ENCODE measurements at places on chromosomes 12 and 14.
A peak's percentile ranks its signal among the peaks of the same experiment; 100 is the strongest.

DNA sequence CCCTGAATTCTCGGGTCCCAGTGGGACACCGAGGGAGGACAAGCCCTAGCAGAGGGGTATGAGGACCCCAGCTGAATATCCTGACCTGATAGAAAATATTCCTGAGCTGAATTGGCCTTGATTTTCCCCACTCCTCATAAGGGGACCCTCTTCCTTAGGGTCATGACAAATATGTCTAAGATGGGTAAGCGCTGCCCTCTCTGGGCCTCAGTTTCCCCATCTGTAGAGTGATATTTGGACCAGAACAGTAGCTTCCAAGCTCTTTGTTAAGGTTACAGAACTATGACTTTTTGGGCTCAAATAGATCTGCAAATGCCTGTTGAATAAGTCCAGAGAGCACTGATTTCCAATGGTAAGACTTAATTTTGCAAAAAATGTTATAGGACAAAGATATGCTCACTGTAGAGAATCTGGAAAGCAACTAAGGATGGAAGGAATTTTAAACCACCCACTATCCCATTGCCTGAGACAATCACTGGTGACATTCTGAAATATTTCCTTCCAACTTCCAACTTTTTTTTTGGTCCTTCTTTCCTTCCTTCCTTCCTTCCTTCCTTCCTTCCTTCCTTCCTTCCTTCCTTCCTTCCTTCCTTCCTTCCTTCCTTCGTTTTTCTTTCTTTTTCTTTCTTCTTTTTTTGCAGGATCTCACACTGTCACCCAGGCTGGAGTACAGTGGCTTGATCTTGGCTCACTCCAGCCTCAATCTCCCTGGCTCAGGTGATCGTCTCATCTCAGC is 32.0 kb downstream of the MYL2 start:
- DNase-seq: no peak

- DNase-seq: peak; percentile 6
Observed at GRCh38 chr12:81141217-81141616, 63.3 kb downstream of the ACSS3 start.

DNA sequence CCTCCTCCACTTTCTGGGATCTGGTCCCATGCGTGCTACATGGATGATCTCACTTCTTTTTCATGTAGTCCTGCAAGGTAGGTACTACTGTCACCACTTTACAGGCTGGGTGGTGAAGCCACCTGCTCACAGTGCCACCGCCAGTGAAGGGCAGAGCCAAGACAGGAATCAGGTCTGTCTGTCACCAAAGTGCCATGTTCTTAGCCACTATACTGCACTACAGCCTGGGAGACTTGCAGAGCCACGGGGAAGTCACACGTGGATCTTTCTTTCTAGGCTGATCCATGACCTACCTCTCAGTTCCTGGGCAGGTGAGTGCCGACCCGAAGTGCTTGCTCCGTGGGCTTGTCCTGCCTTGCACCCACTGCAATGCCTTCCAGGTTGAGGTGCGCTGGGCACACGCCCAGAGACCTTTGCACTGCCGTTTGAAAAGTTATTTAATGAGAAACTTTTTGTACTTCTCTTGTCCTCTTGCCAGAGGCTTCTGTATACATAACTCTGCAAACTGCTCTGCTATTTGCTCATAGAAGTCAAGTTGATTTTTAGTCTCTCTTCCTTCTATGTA is 19.7 kb upstream of the CLMN start:
- no peak for DNase-seq

DNA sequence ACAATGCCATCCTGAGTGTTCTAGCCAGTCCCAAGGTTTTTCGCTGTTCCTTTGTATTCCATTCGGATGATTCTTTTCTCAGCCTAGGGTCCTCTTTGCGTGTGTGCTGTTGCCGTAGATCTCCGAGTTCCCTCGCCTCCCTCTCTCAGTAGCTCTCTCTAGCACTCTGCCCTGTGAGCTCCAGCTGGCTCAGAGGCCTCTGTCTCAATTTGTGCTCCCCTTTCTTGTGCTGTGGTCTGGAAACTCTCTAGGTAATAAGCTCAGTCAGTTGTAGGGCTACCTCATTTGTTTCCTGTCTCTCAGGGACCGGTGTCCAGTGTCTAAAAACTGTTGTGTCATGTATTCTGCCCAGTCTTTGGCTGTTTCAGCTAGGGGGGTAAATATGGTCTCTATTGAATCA is 179.3 kb downstream of the PCNX1 start:
- peak; percentile 34 for DNase-seq

GRCh38 chr12:90024262-90024661 is 315.6 kb upstream of the ATP2B1 start:
- DNase-seq: peak; percentile 52

Data from spinal cord (tissue), 10 donors.